ENCODE measurements at places on chromosomes 5 and 9.

- DNase-seq: peak; percentile 91
Measured at GRCh38 chr9:70484232-70485130, 70.0 kb upstream of the KLF9 start.

GRCh38 chr9:105842023-105842644 is 147.8 kb downstream of the TMEM38B start:
- peak; percentile 69 for DNase-seq

- DNase-seq: no peak
Measured at GRCh38 chr9:33686942-33687341, 108.4 kb upstream of the PRSS3 start.

- no peak for DNase-seq
Measured at GRCh38 chr9:109193974-109194556, 27.0 kb upstream of the FRRS1L start.

GRCh38 chr5:69288688-69289087 is 43.9 kb downstream of the CCDC125 start:
- DNase-seq: no peak
